ENCODE measurements at places on chromosomes 7 and 10.

DNA sequence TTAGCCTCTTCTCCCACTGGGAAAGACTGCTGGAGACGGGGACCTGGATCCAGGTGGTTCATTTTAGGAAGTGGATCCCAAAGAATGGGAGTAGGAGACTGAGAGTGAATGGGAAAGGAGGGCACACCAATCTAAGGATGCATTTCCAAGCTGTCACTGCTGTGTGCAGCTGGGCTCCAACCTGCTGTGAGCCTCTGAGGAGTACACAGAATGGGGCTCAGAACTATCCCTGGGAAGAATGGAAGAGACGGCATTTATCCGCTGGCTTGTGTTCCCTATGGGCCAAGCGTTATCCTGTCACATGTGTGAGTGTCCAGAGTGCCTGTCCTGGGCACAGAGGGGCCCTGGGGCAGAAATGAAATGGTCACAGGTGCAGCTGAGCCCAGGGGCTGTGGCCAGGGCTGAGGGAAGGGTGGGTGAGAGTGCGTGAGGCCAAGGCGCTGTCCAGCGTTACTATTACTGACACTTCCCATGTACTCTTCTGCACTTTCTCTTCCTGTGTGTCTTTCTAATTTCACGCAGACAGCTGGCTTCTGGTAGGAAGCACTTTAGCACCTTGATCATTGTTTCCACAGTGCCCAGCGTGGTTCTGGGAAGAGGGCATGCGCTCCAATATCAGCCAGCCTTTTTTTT, 35.4 kb upstream of the PODXL start:
- DNase-seq = no peak

DNA sequence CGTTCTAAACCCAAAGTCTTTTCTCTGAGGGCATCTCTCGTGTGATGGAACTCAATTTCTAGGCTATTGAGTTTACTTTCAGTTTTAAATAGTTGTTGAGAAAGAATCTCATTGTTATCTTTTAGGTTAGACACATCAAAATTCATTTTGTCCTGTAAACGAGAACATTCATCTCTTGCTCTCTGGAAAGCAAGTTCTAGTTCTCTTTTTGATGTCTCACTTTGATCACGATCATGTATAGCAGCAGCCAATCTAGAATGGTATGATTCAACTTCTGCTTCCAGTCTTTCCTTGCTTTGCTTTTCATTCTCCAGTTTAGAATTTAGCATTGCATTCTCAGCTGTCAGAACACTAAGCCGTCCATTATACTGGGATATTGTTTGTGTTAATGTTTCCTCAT, 65.1 kb downstream of the ANKRD26 start:
- no peak for DNase-seq

- DNase-seq = no peak
Measured at GRCh38 chr10:78306358-78306757, 272.7 kb downstream of the RPS24 start.

DNA sequence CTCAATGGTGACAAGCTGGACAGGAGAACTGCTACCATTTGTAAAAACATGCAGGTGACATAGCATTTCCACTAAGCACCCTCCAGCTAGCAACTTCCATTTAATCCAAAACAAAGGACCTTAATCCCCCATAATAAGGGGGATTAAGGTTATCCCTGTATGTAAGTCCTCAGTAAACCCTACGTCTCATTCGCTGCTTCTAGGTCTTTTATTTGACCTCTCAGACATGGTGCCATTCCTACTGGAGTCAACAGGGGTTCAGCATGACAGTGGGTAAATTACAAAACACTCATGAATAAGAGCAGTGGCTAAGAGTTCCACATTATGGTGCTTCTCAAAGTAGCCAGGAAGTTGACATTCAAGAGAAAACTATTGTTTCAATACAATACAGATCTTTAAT, 121.8 kb upstream of the CAV2 start:
- no peak for DNase-seq

DNA sequence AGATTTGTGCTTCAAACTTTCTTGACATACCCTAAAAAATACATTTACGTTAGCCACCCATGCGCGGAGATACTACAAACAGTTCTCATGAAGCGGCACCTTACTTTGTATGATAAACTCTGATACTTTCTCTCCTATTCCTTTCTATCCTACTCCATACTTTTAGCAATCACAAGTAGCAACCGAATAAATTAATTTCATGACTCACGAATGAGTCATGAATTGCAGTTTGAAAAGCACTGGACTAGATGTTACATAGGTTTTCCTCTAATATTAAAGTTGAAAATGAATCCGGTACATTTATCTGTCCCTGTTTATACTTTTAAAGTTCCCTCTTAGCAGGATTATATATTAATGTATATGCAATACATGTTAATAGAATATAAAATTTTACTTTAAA, 67.6 kb downstream of the CUBN start:
- DNase-seq = no peak

DNA sequence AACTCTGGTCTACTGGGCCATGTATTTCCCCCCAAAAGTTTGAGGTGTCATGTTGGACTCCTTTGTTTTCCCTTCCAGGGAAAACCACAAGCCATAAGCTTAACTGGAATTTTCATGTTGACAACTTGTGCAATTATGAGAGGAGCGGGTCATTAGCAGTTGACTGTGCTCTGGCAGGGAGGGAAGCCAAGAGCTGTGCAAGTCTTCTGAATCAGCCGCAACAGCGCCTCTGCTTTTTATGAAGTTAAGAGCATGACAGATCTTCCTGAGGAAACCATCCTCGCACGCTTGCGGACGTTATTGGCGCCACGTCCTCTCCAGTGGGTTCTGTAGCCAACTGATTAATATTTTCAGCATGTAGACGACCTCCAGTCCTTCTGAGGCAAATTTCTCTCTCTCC, 148.7 kb upstream of the MKI67 start:
- no peak for DNase-seq

- DNase-seq = no peak
Measured at GRCh38 chr10:116989439-116989838, 15.5 kb downstream of the SHTN1 start.

DNA sequence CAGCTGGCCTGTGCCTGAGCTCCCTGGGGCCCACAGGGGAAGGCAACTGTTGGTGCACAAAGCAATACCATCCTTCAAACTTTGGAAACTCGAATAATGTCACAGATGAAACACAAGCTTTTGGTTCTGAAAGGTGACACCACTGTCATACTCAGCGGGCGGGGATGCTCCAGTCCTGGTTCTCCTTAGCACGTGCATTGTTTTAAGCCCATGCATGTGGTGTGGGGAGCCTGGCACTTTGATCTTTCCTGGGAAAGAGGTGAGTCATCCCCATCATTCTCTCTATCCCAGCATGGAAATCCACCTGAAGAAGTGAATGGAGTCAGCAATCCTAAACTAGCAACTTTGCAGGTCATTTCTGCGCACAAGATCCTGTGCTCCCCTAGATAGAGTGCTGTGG, 119.6 kb downstream of the GLRX3 start:
- no peak for DNase-seq

All from T-helper 1 cell (primary cell).